Left ventricle myocardium inferior (tissue), 1 donor: ENCODE measurements at places on chromosomes 2 and 18. TPM values are rescaled to one million over a fixed set of nuclear protein-coding genes. Genes with fewer than 3 reads are reported as not detected.

Gene ANKRD36B
- total RNA-seq: 3.8 TPM

Gene MPP4
- not detected for total RNA-seq

Gene TUBA3D
- total RNA-seq: 86.3 TPM

Gene MATN3
- total RNA-seq: 0.22 TPM

Gene CLEC4F
- not detected for total RNA-seq

Gene ZNF521
- 10.3 TPM for total RNA-seq
